Natural killer cell treated with Interleukin-12 subunit alpha and Interleukin-12 subunit beta and Interleukin-15 and Interleukin-18, amount 100 ng/mL, for 72 hours (primary cell): ENCODE measurements at places on chromosomes 6 and 20.

GRCh38 chr6:79334674-79335073 is 100.2 kb upstream of the HMGN3 start:
- no peak for DNase-seq

- DNase-seq, result no peak
These were observed 113.2 kb downstream of the MAFB start for GRCh38 chr20:40575851-40576250.

DNA sequence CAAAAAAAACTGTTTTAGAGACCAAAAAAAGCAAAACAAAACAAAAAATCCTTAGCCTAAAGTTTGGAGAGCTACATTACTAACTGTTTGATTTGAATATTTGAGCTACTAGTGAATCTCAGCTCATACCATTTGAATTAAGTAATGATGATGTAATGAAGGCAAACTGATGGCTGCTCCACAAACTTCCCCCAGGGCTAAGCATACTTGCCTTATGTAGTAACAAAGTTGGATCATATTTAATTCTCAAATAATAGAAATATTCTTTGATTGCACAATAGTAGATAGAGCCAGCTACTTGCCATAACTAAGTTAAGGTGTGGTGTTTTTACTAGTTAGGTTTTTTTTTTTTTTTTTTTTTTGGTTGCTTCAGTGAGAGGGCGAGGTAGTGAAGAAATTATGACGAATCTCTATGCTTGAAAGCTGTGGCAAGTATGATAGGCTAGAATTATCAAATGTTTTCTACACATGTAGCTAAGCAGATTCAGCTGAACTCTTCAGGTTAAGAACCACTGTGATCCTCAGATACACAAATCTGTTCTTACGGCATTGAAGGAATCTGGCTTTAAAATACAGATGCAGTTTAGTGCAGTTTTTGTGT is 2.9 kb downstream of the RAB32 start:
- no peak for DNase-seq

DNA sequence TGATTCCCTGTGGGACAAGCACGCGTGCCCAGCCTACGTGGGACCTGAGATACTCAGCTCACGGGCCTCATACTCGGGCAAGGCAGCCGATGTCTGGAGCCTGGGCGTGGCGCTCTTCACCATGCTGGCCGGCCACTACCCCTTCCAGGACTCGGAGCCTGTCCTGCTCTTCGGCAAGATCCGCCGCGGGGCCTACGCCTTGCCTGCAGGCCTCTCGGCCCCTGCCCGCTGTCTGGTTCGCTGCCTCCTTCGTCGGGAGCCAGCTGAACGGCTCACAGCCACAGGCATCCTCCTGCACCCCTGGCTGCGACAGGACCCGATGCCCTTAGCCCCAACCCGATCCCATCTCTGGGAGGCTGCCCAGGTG is 11.9 kb upstream of the RBCK1 start:
- DNase-seq, result no peak

GRCh38 chr6:122484760-122485159 is 13.2 kb upstream of the SERINC1 start:
- no peak for DNase-seq

- no peak for DNase-seq
These were observed 523.0 kb upstream of the FLRT3 start for GRCh38 chr20:14860410-14860814.

GRCh38 chr20:24989162-24989561 is 3.4 kb downstream of the APMAP start:
- no peak for DNase-seq

DNA sequence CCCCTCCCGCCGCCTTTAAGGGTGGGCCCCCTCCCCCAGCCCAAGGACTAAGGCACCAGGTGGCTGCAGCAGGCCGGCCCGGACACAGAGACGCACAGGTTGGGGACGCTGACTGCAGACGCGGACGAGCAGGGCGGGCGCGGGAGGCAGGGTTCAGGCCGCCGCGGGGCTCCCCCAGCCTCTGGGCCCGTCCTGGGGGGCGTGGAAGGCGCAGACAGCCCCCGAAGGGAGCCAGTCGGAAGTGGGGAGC is 9.3 kb downstream of the DUSP15 start:
- no peak for DNase-seq

GRCh38 chr20:921068-921467 is 4.9 kb upstream of the ANGPT4 start:
- no peak for DNase-seq

GRCh38 chr6:73968221-73968757 is 272.3 kb downstream of the CD109 start:
- no peak for DNase-seq

- no peak for DNase-seq
These were observed 111.2 kb upstream of the SLC35B3 start for GRCh38 chr6:8546496-8546895.

GRCh38 chr6:111818539-111819226 is 54.6 kb downstream of the FYN start:
- no peak for DNase-seq

DNA sequence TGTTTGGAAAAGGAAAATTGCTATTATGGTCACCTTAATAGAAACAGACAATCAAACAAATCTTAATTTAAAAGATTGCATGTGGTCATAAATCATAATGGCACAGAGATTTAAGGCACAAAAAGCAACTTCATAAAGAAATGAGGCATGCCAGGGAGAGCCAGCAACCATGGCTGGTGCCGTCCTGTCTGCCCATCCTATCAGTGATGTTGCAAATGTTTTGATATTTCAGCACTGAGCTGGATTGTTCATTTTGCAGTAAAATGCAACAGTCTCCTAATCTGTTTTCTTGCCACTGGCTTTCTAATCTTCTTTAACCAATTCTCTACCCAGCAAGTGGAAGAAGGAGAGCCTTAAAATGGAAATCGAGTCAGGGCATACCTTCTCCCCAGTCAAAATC is 249.8 kb downstream of the SAMD5 start:
- no peak for DNase-seq

DNA sequence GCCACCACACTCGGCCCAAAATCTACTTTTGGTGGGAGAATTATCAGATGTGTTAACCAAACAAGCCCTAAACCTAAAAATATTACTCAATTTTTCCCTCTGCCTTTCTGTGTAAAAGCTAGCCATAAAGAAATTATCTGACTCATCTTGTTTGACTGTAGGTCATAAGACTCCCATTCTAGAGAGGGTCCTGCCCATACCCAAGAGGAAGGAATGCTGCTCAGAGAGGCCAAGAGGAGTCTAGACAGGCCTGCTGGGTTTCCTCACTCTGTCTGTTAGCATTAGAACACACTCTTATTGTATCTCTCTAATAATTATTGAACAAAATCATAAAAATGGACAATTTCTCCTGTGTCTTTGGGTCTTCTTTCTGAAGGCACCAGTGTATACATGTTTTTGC is 26.1 kb downstream of the C6orf141 start:
- no peak for DNase-seq

DNA sequence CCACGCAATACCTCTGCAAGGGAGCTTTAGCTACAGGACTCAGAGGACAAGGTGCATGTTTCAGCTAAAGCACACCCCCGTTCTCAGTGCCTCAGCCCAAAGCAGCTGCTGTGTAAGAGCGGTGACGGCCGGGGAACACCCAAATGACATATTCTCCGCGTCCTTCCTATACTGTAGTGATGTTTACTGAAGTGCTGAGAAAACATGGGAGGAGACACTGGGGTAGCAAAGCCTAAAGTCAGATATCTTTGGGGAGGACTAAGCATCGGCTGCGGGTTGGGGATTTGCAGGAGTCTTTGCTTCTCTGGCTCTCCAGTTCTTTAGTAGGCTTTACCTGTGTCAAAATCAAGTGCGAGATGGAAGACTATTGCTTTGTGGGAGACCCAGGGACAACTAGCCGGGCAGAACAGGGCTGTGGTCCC is 1.7 kb downstream of the SLC22A23 start:
- no peak for DNase-seq
